ENCODE measurements at places on chromosomes 7 and 10.

GRCh38 chr7:29300649-29301048, 106.1 kb downstream of the CHN2 start:
- no peak for DNase-seq

DNA sequence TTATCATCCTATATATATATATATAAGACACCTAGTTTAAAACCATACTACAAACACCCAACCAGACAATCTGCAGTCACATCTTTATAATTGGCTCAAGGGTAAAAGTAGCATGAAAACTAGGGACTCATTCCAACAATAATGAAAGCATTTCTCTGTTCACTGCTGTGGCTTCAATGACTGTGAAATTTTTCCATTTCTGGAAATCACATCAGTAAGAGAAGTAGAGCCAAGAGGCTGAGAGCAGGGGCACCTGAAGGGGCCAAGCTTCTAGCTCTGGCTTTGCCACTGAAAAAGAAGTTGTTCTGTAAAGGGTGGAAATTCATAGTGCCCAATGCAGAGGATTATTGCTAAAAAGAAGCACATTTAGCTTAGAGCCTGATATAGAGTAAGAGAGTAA, 158.6 kb upstream of the GLI3 start:
- DNase-seq = no peak

DNA sequence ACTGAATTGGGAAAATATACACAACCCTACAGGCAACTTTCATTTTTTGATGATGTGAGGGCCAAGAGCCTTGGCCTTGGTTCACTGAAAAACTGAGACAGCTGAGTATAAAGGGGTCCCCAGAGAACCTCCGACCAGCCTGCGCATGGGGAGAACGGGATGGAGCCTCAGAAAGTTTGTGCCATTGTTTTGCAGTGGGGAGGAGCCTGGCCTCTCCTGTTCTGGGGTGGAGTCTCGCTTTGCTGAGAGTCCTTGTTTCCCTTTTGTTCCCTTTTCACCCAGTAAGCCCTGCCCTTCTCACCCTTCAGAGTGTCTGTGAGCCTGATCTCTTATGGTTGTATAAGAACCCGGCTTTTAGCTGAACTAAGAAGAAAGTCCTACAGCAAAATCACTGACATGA, 193.2 kb upstream of the AKR1E2 start:
- no peak for DNase-seq

GRCh38 chr7:77327067-77327931, 88.8 kb downstream of the GSAP start:
- DNase-seq = no peak

- DNase-seq = no peak
Observed at GRCh38 chr10:12051241-12051640, 8.6 kb upstream of the UPF2 start.

GRCh38 chr10:118568327-118568848, 27.1 kb downstream of the PRLHR start:
- DNase-seq = no peak

- no peak for DNase-seq
Observed at GRCh38 chr7:154769527-154769926, 233.4 kb downstream of the PAXIP1 start.

DNA sequence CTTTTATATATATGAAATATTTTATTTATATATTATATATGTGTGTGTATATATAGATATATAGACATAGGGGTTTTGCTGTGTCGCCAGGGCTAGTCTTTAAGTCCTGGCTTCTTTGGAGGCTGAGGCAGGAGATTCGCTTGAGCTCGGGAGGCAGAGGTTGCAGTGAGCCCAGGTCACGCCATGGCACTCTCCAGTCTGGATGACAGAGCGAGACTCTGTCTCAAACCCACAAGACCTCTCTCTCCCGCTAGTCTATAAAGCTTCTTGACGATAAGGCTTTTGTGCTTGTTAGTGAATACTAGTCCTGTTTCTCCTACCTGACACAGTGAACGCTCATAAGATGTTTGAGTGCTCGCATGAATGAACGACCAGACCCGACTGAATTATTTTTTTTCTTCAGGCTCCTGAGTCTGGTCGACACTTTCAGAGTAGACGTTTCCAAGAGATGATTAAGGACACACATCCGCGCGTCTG, 577 bp upstream of the DDX21 start:
- no peak for DNase-seq

DNA sequence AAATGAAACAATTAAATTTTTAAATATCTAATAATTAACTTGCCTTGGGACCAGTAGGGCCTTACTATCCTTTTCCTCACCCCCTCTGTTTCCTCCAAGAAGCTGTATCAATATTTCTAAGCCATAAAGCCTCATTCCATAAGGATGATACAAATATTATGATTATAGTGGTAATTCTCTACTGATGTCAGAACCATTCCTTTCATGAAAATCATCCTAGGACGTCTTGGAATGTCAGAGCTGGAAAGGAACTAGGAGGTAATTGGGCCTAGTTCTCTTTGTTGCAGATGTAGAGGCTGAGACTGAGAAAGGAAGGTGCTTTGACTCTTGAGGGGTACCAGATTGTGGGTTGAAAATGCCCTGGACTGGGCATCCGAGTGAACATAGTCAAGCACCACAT, 766.7 kb upstream of the GHITM start:
- no peak for DNase-seq

GRCh38 chr10:15570738-15571339, 148.9 kb downstream of the ITGA8 start:
- no peak for DNase-seq

DNA sequence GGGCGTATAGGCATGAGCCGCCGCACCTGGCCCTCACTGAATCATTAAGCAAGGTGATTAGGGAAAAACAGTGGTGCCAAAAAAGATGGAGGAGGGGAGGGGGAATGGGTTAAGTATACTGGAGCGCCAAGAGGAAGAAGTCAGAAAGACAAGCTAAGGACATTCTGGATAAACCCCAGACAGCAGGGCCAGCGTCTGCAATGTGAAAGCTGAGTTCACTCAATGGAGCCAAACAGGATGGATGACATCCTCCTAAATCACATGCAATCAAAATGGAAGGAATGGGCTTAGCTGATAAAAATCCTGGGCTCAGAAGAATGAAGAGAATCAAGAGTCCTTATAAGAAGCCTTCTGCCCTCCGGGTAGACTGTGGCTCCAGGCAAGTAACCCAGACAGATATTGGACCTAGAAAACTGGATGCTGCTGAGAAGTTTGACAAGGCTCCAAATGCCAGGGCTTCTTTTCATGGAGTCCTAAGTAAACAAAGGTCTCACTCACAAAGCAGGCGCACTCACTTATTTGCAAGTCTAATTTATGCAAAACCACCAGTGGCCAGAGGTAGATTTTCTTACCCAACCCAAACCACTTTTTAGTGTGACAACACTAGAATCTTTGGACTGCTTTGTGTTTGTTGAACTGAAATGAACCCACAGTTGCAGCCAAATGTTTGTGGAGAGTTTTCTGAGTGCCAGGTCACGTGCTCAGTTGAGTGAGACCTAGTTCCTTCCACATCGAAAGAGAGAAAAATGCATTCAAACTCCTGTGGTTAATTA, 519.1 kb upstream of the AUTS2 start:
- no peak for DNase-seq

GRCh38 chr10:128000471-128001362, 93.8 kb downstream of the PTPRE start:
- no peak for DNase-seq

All from cortex of kidney (tissue), 1 donor.